ENCODE measurements at places on chromosomes 12 and 14.

DNA sequence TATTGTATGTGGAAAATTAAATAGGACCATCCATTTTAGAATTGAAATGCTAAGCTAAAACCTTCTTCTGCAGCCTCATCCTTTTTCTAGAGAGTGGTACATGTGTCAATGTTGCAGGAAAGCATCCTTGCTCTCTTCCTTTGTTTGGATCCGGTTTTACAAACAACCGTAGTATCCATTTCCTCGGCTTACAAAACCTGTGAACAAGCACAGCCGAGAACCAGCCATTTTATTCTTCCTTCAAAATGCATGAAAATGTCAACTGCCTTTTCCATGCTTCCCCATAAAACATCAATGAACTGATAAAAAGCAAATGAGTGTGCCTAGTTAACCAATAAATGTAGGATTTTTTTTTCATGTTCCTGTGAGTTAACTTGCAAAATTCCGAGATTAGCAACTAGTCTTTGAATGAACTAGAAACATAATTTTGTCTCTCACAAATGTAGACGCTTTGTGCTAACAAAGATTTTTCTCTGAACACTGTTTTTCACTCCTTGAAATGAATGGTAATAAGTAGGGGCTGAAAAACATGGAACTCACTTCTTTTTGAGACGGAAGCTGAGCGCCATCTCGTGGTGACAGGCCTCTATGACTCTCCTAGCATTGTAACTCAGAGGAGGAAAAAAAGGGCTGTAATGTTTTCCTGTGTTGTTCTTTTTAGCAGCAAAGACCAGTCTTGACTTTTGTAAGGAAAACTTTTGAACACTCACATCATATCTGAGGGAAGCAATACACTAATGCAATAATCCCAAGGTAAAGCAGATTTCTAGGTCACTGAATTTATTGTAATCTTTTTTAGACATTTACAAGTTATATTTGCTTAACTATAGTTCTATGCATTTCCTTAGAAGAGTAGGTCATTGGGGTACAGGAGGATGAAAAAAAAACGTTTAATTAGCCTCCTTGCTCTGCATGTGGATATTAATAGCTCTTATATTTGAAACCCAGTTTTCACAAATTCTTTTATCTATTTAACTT, 157.4 kb upstream of the FOXG1 start:
- no peak for DNase-seq

DNA sequence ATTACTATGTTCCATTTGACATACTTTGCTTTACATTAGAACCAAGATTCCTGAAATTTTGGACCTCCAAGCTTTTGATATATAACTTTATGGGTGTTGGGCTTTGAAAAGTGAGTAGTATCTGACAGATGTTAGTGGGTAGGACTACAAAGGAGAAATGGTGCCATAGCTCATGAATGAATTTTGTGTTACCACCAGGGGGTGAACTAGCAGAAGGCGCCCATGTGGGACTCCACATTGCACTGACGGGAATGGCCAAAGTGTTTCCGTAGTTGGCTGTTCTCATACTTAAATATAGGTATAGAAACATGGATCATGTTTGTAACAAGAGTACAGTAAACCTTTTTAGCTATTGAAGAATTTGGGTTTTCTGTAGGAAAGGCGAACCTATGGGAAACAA, 337.5 kb downstream of the FLRT2 start:
- no peak for DNase-seq

DNA sequence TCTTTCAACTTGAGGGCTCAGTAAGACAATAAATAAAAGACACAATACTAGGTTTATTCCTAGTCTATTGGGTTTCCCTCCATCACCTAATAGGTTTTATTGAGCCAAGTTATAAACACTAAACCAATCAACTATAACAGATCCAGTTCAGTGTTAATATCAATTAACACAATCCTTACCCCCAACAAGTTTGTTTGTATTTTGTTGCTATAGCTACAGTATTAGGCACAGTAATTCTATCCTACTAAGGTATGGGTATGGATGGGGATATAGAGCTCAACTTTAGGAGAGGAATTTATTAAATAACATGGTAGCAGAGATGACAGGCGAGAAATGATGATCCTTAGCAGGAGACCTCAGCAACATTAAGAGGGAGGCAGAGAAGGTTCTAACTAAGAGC, 13.3 kb downstream of the PPP4R3A start:
- DNase-seq, result no peak

DNA sequence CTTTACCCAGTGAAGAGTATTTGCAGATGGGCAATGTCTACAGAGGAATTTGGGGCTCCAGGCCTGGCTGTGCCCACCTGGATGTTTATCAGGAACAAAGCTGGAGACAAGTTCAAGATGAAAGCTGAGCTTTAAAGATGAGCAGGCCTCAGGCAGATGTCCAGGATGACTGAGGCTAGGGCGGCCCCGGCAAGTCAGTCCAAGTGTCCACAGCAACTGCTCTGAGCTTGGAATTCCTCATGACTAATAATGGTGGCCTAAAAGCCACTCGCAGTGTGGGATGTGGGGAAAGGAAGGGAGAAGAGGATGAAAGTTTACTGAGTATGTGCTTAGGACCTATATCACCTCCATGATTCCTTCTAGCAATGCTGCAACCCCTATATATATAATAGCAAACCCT, 128.2 kb upstream of the NOS1 start:
- no peak for DNase-seq

- no peak for DNase-seq
These were observed 764 bp downstream of the RBM25 start for GRCh38 chr14:73058922-73059673.

DNA sequence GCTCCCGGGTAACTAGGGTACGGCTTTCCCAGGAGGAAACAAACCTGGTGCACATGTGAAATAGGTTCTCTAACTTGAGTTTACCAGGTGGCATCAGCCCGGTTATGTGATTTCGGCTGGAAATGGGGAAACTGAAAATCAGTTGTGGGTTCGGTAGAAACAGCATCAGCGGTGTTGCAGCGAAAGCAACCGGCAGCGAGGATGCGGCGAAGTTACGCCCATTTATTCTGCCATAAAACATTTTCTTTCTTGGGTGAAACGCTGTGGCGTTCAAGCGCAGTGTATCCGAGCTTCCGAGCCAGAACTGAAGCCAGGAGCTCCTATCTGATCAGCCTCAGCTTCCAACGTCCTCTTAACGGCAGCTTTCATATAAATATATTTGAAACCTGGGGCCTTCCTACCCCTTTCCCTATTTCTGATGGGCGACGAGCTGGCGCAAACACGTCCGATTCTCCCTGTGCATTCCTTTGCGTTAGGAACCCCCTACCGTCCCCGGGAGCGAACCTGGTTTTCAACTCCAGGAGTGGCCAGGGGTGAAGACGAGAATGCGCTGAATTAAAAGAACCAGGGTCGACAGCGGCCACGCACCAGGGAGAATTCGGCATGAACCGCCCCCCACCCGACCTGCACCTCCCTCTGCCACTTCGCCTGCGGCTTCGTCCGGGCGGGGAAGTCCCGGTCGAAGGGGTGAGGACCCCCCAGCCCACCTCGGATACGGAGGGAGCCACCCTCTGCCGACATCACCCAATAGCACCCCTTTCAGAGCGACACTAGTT, 1.6 kb downstream of the DPF3 start:
- DNase-seq, result peak; percentile 20

Data from CD4-positive, alpha-beta T cell treated with Interleukin-2 at 100 ng/mL for 4 hours (primary cell).